Prostate gland (tissue), 2 donors: ENCODE measurements at places on chromosomes 6 and 20. TPM values are rescaled to one million over a fixed set of nuclear protein-coding genes. Genes with fewer than 3 reads are reported as not detected.

DNA sequence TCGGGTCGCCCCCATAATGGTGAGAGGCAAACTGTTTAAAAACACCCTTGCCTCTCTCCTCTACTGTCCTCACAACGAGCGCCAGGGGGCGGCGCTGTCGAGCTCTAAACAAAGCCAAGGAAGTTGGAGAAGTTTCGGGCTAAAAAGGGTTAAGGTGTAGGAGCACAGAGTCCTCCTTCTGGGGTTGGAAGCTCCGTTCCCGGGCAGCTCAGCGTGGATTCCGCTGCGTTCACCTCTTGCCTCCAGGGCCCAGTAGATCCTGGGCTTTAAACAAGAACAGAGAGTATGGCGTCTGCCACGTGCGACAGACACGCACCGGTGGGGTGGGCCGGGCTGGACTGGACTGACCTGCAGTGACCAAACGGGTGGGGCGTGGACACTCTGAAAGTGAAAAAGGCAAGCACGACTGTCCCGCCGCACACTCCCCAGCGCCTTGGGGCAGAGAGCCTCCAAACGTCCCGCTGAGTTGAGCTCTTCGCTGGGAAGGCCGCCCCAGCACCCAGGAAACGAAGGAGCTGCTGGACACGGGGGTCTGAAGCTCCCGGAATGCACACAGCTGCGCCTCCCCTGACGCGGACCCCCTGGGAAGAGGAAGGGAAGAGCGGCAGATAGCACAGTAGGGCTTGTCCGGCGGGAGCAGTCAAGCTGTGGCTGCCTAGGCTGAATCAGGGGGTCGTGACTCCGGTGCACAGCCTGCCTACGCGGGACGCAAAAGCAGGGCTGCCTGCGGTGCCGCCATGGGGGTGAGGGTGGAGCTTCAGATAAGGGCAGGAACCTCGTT, 1.6 kb upstream of the THBD start:
- no peaks in the 10 kb centered on the region for H3K4me1 ChIP-seq
- H3K27ac ChIP-seq = no peak overlapping the region
- peak; percentile 52 for DNase-seq
- peak overlapping the region; percentile 24 for H3K4me3 ChIP-seq

The BPIFB2 gene
- total RNA-seq = not detected

The RTN4IP1 gene
- 4.9 TPM for total RNA-seq

The PLN gene
- 13.3 TPM for total RNA-seq
